Fibroblast of lung (primary cell): ENCODE measurements at places on chromosomes 13 and 19. TPM values are rescaled to one million over a fixed set of nuclear protein-coding genes. Genes with fewer than 3 reads are reported as not detected.

The CHST8 gene
- not detected in 2 replicates for total RNA-seq

The SHFL gene
- total RNA-seq = 25.7 and 29.4 TPM in 2 replicates

The TMEM150B gene
- not detected in 2 replicates for total RNA-seq

The NOVA2 gene
- total RNA-seq = not detected in 2 replicates

The CYP2A7 gene
- not detected in 2 replicates for total RNA-seq

The KCTD15 gene
- 9.7 and 26.5 TPM in 2 replicates for total RNA-seq

The KLK3 gene
- not detected in 2 replicates for total RNA-seq

The CD177 gene
- under 0.01 and 0.33 TPM in 2 replicates for total RNA-seq

The LIM2 gene
- total RNA-seq = not detected in 2 replicates

The ZNF566 gene
- 14.4 and 15.4 TPM in 2 replicates for total RNA-seq

The GFY gene
- not detected in 2 replicates for total RNA-seq

The FAM83E gene
- total RNA-seq = 0.50 and 1.0 TPM in 2 replicates

The CRB3 gene
- 0.17 TPM in 1 of 2 replicates, not detected in the other for total RNA-seq

The ZNF790 gene
- total RNA-seq = 9.1 and 9.2 TPM in 2 replicates

The PPP2R1A gene
- total RNA-seq = 86.8 and 115 TPM in 2 replicates

The SIX5 gene
- total RNA-seq = 10.7 and 11.6 TPM in 2 replicates

The MBD3L2 gene
- total RNA-seq = not detected in 2 replicates

The PSG2 gene
- not detected in 2 replicates for total RNA-seq

The ZNF576 gene
- total RNA-seq = 8.7 and 9.7 TPM in 2 replicates

The CEACAM6 gene
- not detected in 2 replicates for total RNA-seq

The ZNF544 gene
- 34.4 and 40.8 TPM in 2 replicates for total RNA-seq

The SGCG gene
- total RNA-seq = 1.5 and 8.5 TPM in 2 replicates

The GAS6 gene
- 77.3 and 227 TPM in 2 replicates for total RNA-seq

The NUMBL gene
- 30.6 and 33.4 TPM in 2 replicates for total RNA-seq

The SIGLECL1 gene
- not detected in 2 replicates for total RNA-seq

The TINCR gene
- total RNA-seq = under 0.01 and 0.17 TPM in 2 replicates

The ZNF569 gene
- 8.5 and 11.9 TPM in 2 replicates for total RNA-seq

The SHANK1 gene
- total RNA-seq = 1.8 and 7.9 TPM in 2 replicates

The SULT2A1 gene
- total RNA-seq = not detected in 2 replicates

The DMAC2 gene
- total RNA-seq = 29.5 and 31.0 TPM in 2 replicates

The CBARP gene
- total RNA-seq = 1.5 TPM in 2 replicates

The PABPC3 gene
- 0.17 and 0.26 TPM in 2 replicates for total RNA-seq

The CLN5 gene
- 37.8 and 38.0 TPM in 2 replicates for total RNA-seq

The SERP2 gene
- total RNA-seq = 9.2 and 15.5 TPM in 2 replicates

The MAP4K1 gene
- total RNA-seq = under 0.01 and 0.17 TPM in 2 replicates

The OR7D2 gene
- total RNA-seq = under 0.01 and 0.17 TPM in 2 replicates

The COL5A3 gene
- total RNA-seq = 0.77 and 1.2 TPM in 2 replicates

The ZNF112 gene
- total RNA-seq = 9.1 and 10.0 TPM in 2 replicates
